ENCODE measurements at places on chromosomes 13 and 19.

DNA sequence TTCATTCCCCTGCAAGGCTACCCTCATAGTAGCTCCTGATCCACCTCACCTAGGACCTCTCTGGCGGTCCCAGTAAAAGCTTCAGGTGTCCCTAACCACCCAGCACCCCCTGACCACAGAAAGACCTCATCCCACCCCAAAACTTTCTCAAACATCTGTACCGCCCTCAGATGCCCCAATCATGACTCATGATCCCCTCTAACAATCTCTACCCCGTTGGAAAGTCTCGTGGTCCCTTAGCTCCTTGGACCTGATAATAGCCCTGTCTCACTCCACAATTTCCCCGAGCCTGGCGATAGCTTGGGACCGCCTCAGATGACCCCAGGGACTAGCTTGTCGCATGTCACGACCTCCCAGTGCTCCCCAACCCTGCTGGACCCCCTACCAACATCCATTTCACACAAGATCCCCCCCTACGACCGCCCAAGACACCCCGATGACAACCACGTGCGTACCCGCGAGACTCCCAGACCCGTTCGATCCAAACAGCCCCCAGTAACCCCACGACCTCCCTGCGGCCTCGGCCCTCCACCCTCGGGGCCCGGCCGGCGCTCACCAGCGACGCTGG, 450 bp downstream of the NDUFA11 start:
- no peak for DNase-seq

DNA sequence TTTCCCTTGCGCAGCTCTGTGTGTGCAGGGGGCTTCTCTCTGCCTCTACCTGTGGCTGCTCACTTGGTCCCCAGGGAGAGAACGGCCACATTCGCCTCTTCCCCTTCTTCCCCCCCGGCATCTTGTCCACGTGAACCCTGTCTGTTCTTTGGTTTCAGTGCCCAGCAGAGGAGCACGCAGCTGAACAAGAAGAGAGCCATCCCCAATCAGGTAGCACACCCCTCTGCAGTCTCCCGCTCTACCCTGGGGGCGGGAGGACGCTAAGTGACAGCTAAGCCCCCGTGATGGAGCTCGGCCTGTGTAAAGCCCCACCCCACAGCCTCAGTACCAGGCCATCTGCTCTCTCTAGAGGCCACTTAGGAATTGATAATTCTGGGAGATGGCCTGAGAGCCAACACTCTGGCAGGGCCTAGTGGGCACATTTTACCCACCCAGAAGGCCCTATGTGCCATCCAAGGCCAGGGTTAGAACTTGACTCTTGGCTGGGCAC, 30.2 kb downstream of the TMED1 start:
- DNase-seq, result no peak

DNA sequence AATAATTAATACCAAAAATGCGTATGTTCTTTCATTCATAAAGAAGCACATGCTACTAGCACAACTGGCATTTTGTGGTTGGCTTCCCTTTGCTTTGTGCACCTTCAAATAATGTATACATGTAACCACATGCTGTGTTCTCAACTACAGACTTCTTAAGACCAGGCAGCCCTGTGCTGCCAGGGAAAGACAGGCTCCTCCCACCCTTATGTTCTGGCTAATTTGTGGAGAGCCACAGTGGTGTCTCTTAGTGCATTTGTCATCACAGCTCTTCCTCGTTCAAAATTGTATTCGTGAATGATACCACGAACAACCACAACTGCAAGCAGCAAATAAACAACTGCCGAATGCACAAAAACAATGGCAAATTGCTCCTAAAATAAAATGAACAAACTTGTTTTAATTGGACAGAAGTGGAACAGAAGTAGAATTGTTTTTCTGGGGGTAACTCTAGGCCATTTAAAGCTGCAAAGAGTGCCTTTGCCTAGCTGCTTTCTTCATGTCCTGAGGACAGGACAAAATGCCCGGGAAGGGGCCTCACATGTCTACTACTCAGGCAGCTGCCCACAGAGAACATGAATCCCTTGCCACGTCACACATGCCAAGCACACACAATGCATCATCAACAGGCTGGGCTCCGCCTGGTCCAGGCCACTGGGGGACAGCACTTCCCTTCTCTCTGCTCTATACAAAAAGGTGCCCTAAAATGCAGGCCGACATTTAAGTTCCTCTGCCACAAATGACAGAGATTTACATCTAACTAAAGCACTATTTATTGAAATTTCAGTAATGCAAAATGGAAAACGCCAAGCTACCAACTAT, 21.7 kb downstream of the IRS2 start:
- peak; percentile 61 for DNase-seq

GRCh38 chr13:99961636-99962035, 9.9 kb downstream of the ZIC5 start:
- DNase-seq, result no peak

GRCh38 chr19:10192922-10193321, 1.8 kb downstream of the DNMT1 start:
- DNase-seq, result no peak

- DNase-seq, result no peak
Measured at GRCh38 chr19:16319481-16319880, 5.1 kb upstream of the KLF2 start.

DNA sequence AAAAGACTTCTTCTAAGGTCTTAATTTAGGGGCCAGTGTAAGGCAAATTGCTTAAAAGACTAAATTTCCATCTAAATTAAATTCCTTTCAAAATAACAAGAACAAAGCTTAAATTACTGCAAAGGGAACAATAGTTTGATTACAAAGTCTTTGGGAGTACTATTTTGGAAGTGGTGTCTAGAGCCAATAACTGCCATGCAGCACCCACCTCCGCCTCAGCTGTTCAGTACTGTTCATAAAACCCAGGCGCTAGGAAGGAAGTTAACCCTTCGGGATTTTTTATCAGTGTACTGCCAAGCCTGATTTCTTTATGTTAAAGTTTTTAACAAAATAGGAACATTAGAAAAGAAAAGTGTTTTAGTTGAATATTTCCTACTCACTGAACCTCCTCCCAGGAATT, 210.1 kb downstream of the LIG4 start:
- no peak for DNase-seq

DNA sequence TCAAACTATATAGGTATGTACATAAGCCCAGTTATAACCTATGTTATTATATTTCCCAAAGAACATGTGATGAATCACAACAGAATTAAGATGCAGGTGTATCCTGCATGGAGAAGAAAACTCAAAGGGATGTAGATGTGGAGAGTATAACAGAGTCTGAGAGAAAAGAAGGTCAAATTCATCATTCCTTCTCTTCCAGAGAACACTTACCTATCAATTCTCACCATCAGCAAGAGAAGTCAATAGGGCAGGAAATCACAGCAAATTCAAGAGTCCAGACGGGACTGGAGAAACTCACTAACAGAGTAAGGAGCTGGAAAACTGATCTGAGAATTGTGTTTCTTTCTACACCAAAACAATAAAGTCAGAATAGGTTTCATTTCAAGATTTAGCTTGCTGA, 28.4 kb downstream of the DIAPH3 start:
- no peak for DNase-seq

DNA sequence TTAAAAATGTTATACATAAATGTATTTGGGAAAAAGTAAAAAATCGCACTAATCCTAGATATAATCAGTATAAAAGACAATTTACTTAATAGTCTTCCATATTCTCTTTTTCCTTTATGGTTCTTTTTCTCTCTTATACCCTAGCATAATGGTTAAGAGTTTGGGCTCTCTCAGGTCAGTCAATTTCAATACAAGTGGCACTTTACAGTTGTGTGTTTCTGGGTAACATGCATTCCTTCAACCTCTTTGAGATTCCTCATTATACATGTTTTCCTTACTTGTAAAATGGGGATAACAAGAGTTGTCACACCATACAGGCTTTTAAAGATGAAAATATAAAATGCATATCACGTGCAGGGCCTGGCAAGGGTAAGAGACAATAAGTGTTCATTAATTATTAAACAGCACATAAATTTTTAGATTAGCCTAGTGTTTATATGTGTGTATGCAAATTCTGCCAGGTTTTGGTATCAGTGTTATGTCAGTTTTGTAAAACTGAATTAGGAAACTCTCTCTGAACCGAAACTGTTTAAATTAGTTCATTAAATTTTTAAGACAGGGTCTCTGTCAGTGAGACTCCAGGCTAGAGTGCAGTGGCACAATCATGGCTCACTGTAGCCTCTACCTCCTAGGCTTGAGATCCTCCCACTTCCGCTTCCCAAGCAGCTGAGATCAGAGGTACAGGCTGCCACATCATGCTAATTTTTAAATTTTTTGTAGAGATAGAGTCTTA, 49.8 kb downstream of the ELF1 start:
- DNase-seq, result no peak

All from frontal cortex (tissue), 4 donors.